BJ (cell line): ENCODE measurements at places on chromosomes 1 and 21.

DNA sequence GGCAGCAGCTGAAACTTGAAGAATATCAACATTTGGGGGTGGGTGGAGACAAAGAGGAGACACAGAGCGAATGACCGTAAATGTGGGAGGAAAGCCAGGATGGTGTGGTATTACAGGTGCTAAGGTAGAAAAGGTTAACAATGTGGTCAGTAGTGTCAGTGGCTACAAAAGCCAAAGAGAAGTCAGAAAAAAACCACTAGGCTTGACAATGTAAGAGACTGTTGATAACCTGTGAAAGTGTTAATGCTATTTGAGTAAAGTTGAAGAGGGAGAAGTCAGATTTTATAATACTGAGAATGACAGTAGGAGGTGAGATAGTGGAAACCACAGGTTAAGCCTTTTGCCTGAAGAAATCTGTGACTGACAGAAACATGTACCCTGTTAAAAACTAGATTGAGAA lies 120.8 kb downstream of the CLEC20A start:
- no peak for DNase-seq

DNA sequence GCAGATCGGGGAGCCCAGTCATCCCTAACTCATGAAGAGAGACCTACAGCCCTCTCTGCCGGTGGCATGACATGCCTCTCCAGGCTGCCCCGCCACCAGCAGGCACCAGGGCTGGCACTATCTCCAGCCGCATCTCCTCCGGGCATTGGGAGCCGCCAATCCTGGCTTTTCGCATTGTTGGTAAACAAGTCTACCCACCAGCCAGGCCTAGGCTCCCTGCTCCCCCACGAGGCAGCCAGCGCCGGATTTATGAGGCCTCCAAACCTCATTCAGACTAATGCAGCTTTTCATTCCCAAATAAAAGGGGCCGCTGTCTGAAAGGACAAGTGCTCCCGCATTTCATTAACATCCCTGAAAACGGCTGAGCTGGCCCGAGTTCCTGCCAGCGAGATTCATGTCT lies 3.4 kb upstream of the GRIK3 start:
- DNase-seq = no peak

GRCh38 chr1:199688133-199688676 lies 339.3 kb upstream of the NR5A2 start:
- no peak for DNase-seq

DNA sequence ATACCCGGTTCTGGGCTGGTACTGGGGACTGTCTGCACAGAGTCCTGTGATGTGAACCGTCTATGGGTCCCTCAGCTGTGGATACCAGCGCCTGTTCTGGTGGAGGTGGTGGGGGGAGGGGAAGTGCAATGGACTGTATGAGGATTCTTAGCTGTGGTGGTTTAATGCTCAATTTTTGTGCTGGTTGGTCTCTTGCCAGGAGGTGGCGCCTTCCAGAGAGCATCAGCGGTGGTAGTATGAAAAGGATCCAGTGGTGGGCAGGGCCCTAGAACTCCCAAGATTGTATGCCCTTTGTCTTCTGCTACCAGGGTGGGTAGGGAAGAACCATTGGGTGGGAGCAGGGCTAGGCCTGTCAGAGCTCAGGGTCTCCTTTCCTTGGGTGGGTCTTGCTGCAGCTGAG lies 89.4 kb upstream of the B3GALT2 start:
- DNase-seq = no peak

DNA sequence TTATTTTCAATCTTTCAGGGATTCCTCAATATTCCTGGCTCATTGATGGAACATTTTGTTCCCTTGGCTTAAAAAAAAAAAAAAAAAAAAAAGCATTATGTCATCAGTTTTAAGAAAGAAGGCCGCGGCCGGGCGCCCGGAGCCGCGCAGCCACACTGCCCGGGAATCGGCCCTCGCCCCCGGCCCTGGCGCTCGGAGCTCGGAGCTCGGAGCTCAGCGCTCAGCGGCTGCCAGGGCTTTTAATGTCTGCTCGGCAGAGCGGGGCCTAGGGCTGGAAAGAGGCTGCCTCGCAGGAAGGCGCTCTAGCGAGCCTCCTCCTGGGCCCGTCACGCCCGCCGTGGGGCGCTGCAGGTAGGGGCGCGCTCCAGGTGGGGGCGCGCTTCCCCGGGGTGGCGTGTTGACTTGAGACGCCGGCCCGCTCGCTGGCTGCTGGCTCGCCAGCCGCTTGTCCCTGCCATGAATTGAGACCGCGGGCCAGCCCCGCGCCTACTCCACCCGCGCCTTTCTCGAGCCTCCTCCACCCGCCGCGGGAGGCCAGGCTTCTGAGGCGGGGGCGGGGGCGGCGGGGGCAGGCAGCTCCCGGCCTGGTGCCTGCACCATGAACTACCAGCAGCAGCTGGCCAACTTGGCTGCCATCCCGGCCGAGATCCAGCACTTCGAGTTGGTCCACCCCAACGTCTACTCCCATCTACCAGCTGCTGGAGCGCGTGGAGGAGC lies 5.4 kb upstream of the TDRD5 start:
- DNase-seq = no peak

- DNase-seq = no peak
Measured at GRCh38 chr1:47023268-47024140, at the start of gene CYP4X1. TSS of gene CYP4X1 (plus strand) at chr1:47023669. CDS start at chr1:47023818, 149 bp downstream.

DNA sequence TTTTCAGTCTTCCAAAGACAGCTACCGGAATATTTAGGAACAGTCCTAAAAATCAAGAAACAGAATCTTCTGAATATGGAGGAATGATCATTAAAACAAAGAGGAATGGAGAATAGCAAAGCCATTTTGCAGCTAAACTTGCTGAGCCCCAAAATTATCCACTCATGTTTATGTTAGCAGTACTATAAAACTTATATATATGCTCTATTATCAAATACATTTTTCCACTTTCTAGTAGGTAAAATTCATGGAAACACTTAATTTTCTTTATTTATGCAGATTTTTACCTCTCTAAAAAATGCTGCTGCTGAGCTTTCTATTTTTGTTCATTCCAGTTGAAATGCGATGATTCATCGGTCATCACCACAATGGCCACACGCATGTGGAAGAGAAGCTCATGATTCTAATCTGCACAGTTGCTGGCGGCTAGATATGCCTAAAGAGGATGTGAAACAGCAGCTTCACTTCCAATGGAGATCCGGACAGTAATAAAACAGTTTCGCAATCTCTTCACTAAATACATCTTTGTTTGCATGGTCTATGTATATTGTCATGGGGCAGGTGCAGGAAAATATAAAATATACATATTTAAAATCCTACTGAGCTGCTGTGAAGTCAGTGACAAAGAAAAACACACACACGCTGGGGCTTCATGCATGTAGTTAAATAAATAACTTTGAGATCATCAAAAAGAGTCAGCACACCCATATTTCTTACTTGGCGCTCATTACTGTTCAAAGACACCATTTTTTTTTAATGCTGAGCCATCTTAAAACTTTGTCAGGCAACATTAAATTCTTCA lies 292.2 kb downstream of the SMYD3 start:
- DNase-seq = peak; percentile 71

DNA sequence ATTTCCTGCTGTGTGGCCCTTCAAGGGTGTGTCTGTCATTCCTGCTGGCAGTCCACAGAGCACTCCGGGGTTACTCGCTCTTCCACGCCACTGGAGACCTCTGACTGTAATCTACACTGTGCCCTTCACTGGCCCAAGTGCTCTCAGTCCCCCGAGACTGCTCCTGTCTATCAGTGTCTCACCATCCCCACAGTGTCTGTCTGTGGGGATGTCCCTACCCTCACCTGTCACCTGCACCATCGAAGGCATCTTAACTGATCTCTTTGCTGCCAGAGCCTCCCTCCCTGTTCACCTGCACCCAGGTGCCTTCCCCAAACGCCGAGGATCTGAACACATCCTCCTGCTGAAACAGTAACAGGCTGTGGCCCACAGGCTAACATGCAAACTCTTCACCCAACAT lies 136.7 kb downstream of the MATN1 start:
- DNase-seq = no peak

DNA sequence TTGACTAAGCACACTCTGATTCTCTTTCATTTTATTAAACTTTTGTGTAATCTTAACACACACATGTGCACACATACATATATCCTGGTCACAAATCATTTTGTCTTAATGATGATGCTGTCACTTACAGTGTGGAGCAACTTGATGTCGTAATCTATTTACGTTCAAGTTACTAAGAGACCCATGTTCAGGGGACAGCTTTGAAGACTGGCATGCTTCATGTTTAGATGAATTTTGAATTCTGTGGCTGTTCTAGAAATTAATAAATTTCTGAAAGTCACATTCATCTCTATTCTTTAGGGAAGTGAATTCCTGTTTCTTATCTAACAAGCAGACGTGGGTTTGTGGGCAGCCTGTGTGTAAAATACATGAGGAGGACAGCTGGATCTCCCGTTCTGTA lies 1637.8 kb downstream of the PLA2G4A start:
- no peak for DNase-seq

DNA sequence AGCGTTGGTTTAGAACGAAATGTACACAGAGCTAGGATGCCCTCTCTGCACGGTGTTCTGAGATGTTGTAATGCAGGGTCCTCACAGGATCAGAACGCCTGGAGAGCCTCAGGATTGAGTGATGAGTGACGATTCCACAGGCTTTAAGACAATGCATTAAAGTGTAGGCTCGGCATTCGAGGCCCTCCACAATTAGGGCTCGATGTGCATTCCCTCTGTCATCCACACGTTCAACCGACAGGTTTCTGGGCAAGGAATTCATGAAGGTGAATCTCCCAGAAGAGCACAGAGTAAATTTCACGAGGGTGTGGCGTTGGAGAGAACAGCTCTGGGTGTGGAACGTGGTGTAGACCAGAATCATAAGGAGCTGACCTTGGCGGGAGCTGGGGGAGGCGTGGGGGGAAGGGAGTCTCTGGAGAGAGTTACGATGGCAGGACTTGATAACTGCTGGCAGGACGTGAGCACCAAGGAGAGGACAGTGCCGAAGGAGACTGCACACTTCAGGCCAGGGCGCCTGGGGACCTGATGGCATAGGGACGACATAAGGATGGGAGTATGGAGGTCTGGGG lies 51.0 kb upstream of the EFHD2 start:
- no peak for DNase-seq

GRCh38 chr1:243819438-243819839 lies 30.6 kb downstream of the AKT3 start:
- no peak for DNase-seq

DNA sequence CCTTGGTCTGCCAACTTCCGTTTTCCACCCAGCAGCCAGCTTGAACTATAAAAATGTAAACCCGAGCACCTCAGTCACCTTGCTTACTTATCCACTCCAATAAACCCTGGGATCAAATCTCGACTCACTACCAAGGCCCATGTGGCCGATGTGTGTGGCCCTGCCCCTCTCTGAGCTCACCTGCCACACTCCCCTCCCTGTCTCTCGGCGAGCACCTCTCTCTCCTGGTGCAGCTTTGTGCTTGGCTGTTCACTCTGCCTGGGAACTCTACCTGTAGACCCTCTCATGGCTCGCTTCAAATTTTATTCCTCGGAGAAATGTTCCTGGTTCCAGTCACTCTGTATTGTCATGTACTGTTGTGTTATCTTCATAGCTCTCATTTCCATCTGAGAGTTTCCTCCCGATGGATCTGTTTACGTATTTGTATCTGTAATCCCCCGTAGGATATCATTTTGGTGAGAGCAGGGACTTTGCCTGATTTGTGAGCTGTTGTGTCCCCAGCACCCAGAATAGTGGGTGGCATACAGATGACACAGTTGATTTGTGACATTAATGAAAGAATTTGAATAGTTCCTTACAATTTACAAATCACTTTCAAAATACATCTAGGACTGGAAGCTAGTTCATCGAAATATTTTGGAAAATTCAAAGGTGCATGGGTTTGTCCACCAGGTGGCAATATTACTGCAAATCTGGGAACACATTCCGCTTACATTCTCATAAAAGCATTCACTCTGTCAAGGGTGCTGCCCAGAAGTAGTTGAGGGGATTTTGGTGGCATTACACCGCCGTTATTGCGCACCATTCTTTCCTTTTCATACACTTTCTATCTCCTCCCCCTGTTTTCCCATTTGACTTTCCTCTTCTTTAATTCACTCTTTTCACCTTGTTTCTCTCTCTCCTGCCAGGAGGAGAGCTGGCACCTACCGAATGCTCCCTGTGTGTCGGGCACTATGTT lies 95.3 kb downstream of the ABCA4 start:
- DNase-seq = no peak

GRCh38 chr1:161908264-161908663 lies 115.4 kb downstream of the OLFML2B start:
- no peak for DNase-seq

DNA sequence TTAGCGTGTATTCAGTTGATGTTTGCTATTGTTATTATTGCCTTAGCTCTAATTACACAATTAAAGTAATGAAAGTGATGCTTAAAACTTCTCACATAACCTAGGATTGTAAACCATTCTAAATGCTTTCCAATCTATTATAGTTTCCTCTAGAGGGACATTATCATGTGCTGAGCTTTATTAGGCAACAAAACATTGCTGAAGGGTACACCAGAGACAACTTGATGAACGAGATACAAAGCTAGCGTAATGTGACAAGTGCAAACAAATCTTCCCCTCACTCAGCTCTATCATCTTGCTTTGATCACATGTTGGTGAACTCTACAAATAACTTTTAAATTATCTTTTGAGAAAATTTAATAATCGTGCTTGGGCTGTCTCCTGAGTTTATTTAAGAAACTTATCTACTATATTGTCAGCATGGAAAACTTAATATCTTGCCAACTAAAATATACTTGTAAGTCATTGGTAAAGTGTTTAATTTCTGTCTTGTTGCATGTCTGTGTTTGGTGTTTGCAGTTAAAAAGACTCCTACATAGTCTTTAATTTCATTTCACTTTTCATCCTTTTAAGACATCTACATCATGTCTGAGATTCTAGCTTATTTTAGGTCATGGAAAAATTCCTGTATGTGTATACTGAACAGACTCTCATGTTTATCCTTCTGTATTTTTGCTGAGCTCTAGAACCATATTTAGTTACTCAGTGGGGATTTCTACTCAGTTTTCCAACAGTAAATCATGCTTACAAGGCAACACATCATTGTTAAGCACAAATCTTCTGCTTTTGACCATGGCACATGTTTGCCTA lies 104.2 kb upstream of the ADAMTS5 start:
- DNase-seq = no peak

DNA sequence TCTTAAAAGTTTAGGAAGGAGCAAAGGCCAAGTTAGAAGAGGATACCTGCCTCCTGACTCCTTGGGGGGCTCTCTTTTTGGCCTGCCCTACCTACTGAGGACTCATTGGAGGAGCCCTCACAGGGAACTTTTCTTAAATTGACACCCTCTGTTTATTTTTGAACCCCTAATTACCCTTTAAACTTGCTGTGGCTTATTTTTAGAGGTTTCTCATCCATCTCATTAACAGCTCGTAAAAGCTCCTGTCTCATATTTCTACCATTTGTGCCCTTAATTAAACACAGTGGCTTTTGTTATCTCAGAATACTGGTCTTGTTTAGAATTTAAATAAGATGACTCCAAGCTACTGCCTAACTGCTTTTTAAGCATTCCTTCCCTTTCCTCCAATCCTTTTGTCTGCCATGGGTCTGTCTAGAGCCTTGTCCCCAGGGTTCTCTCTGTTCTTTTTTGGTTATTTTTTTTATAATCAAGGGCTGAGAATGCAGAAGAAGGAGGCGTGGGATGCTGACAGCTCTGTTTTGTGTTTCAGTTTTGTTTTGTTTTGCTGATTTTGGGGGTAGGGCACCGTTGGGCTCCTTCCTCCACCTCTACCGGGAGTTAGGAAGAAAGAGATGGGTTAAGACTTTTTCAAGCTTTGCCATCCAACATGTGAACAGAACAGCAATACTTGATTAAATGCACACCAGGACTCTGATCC lies 78.0 kb downstream of the SYT6 start:
- DNase-seq = no peak

GRCh38 chr1:221520250-221520649 lies 221.6 kb downstream of the DUSP10 start:
- no peak for DNase-seq
